Stimulated activated naive CD4-positive, alpha-beta T cell treated with Interleukin-2 at 50 U/mL for 16 hours (primary cell): ENCODE measurements at places on chromosomes 7 and 10.
A peak's percentile ranks its signal among the peaks of the same experiment; 100 is the strongest.

- no peak for DNase-seq
Measured at GRCh38 chr10:3708852-3709251, 76.2 kb downstream of the KLF6 start.

DNA sequence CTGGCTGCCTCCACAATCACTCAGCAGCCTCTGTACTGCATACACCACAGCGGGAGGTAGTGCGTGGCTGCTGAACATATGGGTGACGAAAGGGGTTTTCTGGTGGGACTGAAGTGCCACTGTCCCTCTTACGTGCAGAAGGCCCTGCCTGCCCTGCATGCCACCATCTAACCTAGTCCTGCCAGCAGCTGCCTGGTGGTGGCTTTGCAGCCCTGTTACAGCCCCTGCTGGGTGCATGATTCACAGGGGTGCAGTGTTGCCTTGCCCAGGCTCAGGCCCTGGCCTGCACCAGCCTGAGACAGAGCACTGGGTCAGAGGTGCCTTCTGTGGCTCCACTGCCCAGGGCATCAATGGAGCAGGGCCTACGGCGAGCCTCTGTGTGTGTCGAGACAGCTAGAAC, 50.1 kb downstream of the SYPL1 start:
- no peak for DNase-seq

- DNase-seq = no peak
Measured at GRCh38 chr10:33722067-33722466, 387.6 kb upstream of the NRP1 start.

- no peak for DNase-seq
Measured at GRCh38 chr10:103125323-103126267, 67.5 kb downstream of the NT5C2 start.

DNA sequence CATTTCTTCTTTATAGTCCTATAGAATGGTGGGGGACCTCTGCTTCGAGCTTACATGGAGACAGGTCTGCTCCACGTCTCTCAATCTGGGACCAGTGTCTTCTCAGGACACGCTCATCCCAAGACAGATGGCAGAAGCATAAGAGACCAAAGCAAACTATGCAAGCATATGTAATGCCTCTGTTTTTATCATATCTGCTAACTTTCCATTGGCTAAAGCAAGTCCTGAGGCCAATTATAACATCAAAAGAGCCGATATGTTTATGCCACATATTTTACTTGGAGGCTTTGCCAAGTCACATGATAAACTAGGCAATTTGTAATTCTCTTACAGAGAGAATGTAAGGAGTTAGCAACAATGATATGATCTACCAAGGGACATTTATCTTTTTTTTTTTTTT, 102.6 kb upstream of the NRBF2 start:
- DNase-seq = no peak

GRCh38 chr10:5512881-5513612, 11.7 kb upstream of the CALML3 start:
- peak; percentile 3 for DNase-seq

- DNase-seq = no peak
Measured at GRCh38 chr7:29337546-29338116, 143.1 kb downstream of the CHN2 start.

GRCh38 chr7:4845740-4846142, 16.1 kb downstream of the PAPOLB start:
- no peak for DNase-seq

GRCh38 chr10:71424496-71425194, 27.9 kb downstream of the CDH23 start:
- DNase-seq = no peak

DNA sequence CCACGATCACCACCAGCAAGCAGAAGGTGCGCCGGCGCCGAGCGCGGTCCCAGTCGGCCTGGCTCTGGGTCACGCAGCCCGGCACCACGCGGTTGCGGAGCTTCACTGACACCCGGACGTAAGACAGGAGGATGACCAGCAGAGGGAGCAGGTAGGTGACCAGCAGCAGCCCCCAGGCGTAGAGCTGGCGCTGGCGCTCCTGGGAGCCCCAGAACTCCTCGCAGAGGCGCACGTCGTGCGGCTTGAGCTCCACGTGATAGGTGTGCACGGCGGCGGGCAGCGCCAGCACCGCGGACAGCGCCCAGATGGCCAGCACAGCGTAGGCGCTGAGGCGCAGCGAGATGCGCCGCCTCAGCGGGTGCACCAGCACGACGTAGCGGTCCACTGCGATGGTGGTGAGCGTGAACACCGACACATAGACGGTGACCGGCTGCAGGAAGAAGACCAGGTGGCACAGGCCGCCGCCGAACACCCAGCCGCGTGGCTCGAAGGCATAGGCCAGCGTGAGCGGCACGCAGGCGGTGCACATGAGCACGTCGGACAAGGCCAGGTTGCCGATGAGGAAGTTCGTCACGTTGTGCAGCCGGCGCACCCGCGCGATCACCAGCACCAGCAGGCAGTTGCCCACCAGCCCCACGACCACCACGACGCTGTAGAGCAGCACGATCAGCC, 920 bp downstream of the PRLHR start:
- DNase-seq = no peak

DNA sequence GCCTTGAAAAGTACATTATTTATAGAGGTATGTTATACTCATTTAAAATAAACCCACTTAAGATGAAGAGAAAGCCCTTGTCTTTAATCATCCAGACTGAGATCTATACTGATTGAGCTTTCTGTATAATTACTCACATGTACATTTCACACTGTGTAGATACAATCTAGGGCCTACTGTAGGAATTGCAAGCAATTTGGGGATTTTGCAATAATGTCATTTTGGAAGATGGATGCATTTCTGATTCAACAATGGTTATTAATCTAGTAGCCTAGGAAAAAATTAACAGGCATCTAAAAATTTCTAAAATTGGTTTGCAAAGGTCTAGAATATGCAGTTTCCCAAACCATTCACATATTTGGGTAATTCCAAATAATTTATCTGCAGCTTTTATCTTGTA, 132.2 kb downstream of the PDE1C start:
- no peak for DNase-seq

DNA sequence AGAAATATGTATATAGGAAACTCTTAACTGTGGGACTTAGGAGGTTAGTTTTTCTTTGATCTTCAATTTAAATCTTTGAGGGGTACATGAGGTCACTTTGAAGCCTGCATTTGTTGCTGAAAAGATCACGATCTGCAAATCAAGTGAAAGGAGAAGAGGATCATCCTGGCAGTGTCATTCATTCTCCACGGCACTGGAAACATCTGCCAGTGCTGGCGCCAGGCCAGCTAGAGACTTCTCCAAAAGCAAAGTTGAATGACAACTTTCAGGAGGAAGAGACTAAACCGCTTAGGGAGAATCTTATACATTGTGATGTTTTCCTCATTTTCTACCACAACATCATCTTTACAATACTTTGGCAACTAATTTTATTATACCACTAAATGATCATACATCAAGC, 42.5 kb downstream of the MRC1 start:
- no peak for DNase-seq

GRCh38 chr7:47283497-47284131, 298.3 kb downstream of the TNS3 start:
- no peak for DNase-seq

DNA sequence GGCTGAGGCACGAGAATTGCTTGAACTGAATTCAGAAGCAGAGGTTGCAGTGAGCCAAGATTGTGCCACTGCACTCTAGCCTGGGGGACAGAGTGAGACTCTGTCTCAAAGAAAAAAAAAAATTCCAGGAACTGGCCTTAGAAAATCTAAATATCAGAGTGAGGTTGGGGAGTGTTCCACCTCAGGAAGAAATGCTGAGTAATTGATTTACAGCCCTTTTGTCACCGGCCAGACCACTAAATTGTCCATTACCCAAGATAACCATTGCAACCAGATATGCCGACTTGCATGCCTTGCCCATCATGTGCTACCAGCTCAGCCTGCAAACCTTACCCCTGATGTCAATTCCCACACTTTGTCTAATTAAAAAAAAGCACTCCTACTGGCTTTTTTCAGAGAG, 42.4 kb downstream of the CRCP start:
- DNase-seq = no peak

GRCh38 chr7:69067397-69067796, 530.9 kb upstream of the AUTS2 start:
- DNase-seq = no peak

GRCh38 chr7:15495170-15495569, 66.6 kb downstream of the AGMO start:
- no peak for DNase-seq

- DNase-seq = no peak
Measured at GRCh38 chr7:22787951-22788350, 34.7 kb downstream of the TOMM7 start.

DNA sequence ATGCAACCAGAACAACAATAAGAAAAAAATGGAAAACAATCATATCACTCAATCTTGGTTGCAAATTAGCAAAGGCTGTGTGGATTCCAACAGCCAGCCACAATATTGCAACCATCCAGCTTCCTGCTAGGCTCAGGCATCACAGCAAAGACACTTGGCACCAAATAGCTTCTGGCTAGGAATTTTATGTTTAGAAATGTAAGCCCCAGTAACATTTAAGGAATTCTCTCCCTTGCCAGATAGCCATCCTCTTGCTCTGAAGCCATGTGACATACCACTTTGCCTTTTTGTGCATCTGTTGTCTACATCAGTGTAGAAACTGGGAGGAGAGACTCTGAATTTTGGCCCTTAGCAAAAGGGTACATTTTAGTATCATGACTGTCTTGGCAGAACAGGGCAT, 22.2 kb downstream of the MKX start:
- DNase-seq = no peak

DNA sequence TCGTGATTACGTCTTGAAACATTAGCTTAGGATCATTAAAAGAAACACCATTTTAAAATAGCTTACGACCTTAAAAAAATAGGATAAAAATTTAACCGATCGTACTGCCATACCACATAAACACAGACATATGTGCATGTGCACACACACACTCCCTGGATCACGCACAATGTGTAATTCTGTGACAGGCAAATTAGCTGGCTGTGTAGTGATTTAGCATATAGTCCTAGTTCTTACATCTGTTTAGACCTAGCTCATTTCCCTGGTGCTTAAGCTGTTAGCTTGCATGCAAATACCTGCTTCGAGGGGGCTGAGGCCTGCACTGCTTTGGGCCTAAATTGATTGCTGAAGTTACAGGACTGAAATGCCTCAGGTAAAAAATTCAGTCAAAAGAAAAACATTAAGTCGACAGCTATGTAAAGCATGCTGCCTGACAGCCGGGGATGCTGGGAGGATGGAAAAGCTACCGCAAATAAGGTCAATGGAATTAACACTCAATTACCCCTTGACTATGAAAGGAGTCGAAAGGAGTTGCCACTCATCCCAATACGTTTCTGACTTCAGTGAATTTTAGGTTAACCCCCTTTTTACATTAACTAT, 267.1 kb upstream of the FZD8 start:
- DNase-seq = no peak

DNA sequence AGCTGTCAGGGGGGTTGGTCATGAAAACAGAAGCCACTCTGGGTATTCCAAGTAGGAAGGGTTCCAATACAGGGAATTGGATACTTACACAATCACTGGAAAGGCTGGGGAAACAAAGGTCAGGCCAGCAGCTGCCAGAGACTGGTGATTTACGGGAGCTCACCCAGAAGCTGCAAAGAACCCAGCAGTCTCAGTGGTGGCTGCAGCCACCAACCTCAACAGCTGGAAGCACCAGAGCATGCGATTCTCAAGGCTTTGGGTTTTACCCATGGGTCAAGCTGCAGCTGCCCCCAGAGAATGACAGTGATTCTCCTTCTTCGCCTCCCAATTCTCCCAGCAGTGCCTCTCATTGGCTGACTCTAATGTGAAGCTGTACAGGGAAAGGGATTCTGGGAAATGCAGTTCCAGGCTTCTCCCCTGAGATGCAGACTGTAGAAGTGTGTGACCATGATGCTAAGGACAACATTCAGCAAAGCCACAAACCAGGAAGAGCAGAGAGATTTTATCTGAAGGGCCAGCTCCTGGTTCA, 107.2 kb upstream of the TCF7L2 start:
- no peak for DNase-seq

DNA sequence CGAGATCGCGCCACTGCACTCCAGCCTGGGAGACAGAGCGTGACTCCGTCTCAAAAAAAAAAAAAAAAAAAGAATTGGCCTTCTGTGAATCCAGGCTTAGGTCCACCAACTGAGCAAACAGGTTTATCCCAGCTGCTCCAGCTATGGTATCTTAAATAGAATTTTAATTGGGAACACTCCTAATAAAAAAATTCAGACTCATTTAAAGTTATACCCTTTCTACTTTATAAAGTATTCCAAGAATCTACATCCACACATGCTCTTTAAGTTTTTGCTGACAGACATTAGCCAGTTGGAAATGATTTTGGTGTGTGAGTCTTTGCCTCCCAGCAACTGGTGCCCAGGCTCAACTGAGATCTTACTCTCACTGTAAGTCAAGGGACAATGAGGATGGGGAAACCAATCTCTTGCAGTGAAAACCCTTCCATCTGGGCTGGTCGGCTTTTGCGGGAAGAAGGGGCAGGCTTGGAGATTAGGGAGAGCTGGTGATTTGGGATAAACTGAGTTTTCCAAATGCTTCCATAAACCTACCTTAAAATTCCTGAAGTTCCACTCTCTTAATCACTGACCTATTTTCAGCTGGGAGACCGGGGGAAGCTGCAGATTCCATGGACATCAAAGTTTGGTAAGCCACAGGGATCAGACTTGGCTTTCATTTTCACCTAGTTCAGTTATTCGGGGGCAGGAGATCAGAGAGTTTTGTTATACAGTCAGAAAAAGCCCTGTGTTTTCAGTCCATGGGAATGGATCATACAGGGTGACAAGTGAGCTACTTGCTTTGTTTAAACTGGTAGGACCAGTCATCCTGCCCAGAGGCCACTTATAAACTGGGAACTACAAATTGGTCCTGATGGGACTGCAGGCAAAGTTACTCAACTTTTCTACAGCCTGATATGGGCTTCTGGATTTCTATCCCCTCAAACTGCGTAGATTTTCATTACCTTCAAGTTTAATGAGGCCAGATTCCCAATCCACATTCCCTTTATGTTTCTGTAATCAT, 89.3 kb upstream of the ZNF746 start:
- no peak for DNase-seq

GRCh38 chr10:59036311-59037017, 140.0 kb upstream of the PHYHIPL start:
- DNase-seq = no peak
